Right ventricle myocardium superior (tissue), 1 donor: ENCODE measurements at places on chromosomes 7 and 10. TPM values are rescaled to one million over a fixed set of nuclear protein-coding genes. Genes with fewer than 3 reads are reported as not detected.

Gene MINDY4
- total RNA-seq: 2.8 TPM

Gene GFRA1
- total RNA-seq: 5.9 TPM

GRCh38 chr10:131580076-131580652, 268.6 kb upstream of the TCERG1L start:
- no peak for DNase-seq

DNA sequence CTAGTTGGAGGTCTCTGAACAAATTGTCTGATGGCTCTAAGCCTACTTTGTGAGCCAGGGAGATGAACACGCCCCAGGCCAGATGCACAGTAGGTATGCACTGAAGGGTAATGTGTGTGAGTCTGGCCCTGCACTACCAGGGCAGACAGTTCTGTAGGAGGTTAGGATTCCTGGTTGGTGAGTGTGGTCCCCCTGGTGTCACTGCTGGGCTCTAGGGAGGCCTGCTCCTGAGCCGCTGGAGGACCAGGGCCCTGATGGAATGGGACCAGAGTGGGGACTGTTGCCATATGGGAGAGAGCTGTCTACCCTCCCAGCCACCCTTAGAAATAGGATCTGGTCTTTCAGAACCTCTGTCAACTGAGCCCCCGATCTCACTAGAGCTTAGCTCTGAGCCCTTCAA, 42.0 kb downstream of the CDH23 start:
- DNase-seq: no peak

GRCh38 chr10:96089670-96090462, 40.2 kb upstream of the ZNF518A start:
- peak; percentile 97 for DNase-seq

DNA sequence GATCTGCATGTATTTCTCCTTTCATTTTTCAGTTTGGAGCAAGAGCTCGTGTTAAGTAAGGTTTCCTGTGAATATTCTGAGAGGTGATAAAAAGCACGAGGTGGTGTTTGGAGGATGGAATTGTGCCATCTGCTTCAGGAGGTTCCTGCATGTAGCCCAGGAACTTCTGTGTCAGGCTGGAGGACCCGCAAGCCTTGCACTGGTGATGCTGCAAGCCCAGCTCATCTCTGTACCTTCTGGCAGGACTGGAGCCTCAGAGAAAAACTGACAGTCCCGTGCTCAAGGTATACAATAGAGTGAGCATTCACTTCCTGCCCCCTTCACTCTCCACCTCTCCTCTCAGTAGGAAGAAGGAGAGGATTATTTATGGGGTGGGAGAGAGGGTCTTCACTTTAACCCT, 240.7 kb upstream of the CCDC6 start:
- no peak for DNase-seq

DNA sequence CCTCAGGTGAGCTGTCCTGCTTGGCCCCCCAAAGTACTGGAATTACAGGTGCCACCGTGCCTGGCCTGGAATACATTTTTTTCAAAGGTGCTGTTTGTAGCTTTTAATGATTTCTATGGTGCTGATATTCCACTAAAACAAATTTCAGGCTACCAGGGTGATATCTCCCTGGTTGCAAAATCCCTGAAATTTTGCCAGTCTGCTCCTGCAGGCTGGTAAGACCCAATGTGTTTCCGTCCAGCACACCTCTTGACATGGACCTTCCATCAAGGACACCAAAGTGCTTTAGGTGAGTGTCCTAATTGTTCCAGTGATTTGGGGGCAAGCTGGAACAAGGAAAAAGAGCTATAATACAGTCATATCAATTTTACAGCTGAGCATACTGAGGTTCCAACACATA, 69.8 kb upstream of the KMT2C start:
- no peak for DNase-seq

- no peak for DNase-seq
These were observed 113.9 kb downstream of the ETV1 start for GRCh38 chr7:13875496-13876074.
